ENCODE measurements at places on chromosomes 7 and 10.

GRCh38 chr10:31751051-31751737 is 177.4 kb downstream of the ARHGAP12 start:
- DNase-seq: no peak

- DNase-seq: no peak
Observed at GRCh38 chr7:112336936-112337576, 113.2 kb upstream of the IFRD1 start.

- no peak for DNase-seq
Observed at GRCh38 chr10:109698086-109698485, 225.2 kb downstream of the XPNPEP1 start.

GRCh38 chr10:96988426-96988825 is 156.3 kb downstream of the LCOR start:
- DNase-seq: no peak

DNA sequence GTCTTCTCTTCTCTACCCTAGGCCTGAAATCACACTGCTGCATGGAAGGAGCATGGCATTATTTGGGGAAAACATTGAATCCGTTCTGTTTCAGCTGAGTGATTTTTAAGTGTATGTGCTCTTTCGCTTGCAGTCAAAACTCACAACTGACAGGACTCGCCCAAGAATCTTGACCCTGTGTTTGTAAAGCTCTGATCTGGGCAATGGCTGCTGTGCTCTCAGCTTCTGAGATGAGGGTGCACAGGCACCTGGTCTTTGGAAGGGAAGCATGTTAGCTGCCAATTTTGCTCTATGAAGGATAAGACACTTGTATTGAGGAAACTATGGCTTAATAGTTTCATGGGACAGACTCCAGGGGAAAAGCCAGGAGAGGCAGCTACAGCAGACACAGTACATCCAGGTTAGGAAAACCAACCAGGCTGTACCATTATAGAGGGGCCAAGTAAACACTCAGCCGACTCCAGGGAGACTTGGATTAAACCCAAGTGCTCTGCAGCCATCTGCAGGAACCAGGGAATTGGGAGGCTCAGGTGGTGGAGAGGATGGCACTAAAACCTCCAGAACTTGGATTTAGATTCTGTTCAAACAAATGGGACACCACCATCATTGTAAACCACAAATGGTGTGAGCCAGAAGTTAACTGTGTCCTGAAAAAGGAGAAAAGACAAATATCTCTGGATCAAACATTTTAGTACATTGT is 43.3 kb downstream of the LYZL1 start:
- DNase-seq: no peak
